Amniotic epithelial cell (primary cell): ENCODE measurements at places on chromosomes 13 and 19.

GRCh38 chr19:18021121-18021755 lies 13.3 kb downstream of the ARRDC2 start:
- peak; percentile 85 for DNase-seq

GRCh38 chr13:45576466-45576865 lies 39.1 kb downstream of the ERICH6B start:
- DNase-seq: no peak

DNA sequence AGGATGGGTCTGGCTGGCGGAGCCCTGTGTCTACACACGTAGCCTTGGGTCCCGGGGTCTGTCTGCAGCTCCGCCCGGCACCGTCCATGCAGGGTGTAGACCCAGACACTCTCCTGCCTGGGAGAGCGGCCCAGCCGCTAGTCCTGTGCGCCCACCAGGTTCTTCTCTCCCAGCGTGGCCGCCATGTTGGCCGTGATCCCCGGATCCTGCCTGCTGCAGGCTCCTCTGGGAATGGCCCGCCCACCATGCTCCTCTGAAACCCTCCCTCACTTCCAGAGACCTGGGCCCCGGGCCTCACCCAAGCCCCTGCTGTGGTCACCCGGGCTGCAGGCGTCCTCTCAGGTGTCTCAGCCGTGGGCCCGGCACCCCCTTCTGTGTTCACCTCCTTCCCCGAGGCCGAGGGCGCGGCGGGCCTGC lies 57.7 kb upstream of the MCF2L start:
- no peak for DNase-seq

- no peak for DNase-seq
These were observed 28.0 kb upstream of the TPTE2 start for GRCh38 chr13:19589312-19589711.

DNA sequence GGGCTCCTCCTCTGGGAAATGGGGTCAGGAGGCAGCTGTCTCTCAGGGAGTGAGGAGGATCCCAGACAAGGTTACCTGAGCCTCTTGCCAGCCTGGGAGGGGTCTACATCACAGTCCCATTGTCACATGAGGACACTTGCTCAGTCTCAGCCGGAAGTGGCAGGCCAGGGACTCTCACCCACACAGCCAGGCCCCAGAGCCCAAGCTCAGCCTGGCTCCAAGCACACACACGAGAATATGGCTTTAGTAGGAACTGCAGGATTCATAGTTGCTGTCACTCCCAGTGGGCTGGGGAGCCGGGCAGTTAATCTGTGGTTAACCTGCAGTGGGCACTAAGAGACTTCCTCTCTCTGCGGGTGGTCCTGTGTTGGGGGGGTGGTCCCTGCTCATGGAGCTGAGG lies 15.8 kb upstream of the RELB start:
- no peak for DNase-seq

GRCh38 chr13:72920097-72920496 lies 138.2 kb downstream of the PIBF1 start:
- peak; percentile 25 for DNase-seq

DNA sequence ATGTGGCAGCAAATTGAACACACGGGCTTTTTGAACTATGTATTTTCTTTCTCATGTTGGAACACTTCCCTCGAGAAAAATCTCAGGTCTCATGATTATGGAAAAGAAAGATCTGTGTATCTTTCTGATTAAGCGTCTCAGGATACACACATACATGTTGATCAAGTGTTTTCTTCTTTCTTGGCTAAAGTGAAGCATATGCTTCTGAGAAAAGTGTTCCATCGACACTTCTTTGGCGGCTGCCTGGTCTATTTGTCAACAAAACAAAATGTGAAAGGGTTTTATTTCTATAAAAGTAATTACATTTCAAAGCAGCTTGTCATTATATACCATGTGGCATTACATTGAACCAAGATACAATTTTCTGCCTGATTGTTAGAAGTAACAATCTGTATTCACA lies 157.5 kb downstream of the DLEU7 start:
- no peak for DNase-seq

DNA sequence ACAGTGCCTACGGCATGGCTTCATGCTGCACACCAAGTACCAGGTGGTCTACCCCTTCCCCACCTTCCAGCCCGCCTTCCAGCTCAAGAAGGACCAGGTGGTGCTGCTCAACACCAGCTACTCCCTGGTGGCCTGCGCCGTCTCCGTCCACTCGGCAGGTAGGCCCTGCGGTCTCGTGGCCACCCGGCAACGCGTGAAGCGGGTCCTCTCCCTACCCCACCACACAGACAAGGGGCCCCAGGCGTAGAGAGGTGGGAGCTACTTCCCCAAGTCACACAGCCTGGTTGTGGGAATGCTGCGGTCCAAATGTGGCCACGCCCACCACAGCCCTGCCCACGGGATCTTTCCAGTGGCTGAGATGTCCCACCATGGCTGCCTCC lies 4.0 kb downstream of the DCAF15 start:
- no peak for DNase-seq

DNA sequence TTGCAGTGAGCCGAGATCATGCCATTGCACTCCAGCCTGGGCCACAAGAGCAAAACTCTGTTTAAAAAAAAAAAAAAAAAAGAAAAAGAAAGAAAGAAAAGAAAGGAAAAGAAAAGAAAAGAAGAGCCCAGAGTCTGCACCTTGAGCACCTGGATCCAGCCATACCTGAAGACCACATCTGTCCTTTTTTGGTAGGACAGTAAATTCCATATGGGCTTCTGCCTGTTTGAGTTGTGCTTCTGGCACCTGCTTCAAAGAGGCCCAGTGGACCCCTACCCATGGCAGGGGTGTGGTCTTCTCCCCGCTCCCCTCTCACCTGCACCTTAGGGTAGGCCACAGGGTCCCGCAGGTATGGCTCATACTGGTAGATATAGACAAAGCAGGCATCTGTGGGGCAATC lies 5.8 kb downstream of the TM6SF2 start:
- DNase-seq: no peak

DNA sequence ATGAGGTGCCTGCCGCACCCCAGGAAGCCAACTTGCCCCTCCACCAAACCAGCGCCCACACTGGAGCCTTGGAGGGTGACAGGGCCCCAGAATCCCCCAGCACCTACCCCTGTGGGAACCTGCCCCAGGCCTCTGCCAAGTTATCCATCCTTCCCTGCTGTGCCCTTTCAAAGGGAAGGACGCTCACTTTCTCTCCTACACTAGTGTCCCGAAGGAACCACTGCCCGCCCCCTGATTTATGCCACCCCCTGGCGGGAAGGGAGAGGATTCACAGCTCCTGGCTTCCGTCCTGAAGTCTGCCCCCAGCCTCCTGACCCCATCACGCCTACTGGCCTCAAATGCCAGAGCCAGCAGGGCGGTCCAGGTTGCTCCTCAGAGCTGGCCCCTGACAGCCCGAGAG lies 1.4 kb downstream of the EVI5L start:
- DNase-seq: no peak

DNA sequence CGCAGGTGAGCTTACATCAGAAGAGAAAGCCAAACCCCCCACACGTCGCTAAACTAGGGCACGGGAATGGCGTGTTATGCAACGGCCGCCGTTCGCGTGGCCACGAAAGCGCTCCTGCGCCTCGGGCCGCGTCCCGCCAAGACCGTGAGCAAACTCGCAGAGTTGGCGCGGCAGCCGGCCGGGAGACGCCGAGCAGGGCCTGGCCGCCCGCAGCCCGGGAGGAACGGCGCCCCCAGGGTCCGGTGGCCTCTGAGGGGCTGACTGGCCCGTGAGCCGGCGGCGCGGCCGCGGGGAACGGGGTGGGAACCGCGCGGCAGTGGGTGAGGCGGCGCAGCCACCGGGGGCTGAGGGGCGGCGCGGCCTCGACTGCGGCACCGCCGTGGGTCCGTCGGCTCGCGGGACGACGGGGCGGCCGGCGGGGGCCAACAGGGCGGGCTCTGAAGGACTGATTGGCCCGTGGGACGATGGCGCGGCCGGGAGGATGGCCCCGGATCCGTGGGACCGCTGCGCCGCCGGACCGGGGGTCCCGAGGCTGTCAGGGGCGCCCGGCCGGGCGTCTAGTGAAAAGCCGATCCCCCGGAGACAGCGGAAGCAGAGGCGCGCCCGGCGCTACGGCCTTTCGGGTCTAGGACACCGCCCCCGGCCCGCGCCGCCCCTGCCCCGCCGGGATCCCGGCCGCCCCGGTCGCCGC lies 903 bp downstream of the LATS2 start:
- peak; percentile 56 for DNase-seq

DNA sequence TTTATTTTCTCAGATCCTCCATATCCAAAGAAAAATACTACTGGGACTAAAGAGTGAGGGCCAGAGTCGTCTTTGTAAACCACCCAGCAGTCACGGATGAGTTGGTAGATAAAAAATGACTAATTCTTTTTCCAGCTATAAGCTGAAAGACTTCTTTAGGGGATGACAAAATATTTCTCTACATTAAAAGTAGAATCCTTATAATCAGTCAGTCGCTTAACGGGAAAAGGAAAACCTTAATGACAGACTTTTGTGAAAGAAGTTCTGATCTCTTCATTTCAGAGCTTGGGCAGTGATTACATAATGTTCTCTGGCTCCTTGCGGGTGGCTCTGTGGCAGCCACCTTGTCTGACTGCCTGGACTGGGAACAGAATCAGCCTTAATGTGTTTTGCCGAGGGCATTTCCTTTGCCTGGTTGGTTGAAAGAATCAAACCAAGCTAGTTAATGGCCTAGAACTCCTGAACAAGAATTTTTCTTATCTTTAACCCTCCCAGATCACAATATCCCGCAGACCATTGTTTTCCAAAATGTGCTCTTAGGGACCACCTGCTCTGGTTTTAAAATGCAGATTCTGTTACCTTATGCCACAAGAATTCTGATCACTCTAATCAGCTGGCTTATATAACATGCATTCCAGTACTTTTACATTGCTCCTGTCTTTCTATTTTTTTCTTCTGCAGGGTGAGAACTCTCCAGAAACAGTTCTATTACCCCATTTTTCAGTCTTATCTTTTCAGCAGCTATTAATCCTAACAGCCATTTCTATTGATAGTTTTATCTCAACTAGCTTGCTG lies 2.5 kb downstream of the ITM2B start:
- DNase-seq: no peak

- DNase-seq: no peak
These were observed 27.1 kb downstream of the CYSLTR2 start for GRCh38 chr13:48680756-48681392.

GRCh38 chr13:43141685-43142084 lies 118.3 kb downstream of the DNAJC15 start:
- no peak for DNase-seq

DNA sequence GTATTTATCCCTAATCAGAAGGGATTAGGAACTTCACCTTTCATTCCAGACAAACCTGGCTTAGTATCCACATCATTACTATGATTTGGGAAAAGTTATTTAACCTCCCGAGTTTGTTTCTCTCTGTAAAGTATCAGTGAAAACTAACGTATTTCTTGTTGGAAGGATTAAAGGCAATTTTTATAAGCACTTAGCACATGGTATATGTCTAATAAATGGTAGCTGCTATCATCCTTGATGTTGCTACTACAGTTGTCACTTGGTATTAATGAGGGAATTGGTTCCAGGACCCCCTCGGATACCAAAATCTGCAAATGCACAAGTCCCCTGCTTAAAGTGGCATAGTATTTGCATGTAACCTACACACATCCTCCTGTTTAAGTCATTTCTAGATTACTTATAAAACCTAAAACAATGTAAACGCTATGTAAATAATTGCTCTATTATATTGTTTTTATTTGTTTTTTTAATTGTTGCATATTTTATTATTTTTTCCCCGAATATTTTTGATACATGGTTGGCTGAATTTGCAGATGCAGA lies 42.7 kb upstream of the FAM124A start:
- DNase-seq: no peak

DNA sequence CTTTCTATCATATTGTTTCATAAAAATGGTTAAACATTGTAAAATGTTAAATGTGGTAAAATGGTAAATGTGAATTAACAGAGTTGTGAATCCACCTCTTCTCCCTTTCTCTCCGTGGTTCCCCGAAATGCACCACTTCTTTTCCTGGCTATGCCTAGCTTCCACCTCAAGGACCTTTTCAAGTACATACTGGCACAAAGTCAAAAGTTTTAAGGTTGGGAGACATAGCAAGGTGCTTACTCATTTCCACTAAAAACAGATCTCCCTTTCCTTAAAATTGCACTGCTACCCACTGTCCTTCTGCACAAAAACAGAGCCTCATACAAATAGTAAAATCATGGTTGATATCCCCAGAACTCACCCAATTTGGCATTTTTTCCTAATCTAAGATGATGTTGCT lies 558.2 kb downstream of the SLITRK6 start:
- DNase-seq: peak; percentile 6

GRCh38 chr13:83935566-83935965 lies 53.3 kb upstream of the SLITRK1 start:
- DNase-seq: no peak

GRCh38 chr19:11018763-11019162 lies 57.9 kb downstream of the SMARCA4 start:
- DNase-seq: no peak

- no peak for DNase-seq
These were observed 494.6 kb downstream of the DCT start for GRCh38 chr13:93984876-93985275.

GRCh38 chr13:57552437-57552836 lies 79.1 kb upstream of the PCDH17 start:
- no peak for DNase-seq

- no peak for DNase-seq
These were observed 74.6 kb upstream of the GPR183 start for GRCh38 chr13:99381766-99382165.

- no peak for DNase-seq
These were observed 5.9 kb downstream of the ANGPTL6 start for GRCh38 chr19:10096615-10096963.

DNA sequence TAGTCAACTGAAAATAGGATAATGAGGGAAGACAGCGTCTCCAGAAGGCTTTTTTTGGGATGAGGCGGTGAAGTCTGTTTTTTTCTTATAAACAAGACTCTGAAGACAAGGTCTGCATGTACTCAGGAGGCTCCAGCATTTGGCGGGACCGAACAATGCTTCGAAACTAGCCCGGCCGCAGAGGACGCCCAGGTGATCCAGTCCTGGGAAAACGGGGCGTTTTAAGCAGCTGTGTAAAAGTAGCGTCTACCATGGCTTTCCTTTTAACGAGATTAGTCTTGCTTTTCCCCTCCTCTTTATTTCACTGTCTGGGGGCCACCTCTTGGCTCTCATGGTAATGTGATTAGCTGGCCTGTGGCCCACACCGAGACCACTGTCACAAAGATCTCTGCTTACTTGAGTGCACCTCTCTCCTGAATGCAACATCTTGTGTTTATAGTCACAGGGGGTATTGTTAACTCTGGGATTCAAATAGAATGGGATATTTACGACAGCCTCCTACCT lies 29.4 kb upstream of the GTF3A start:
- no peak for DNase-seq

GRCh38 chr13:77767413-77767812 lies 69.9 kb downstream of the SLAIN1 start:
- no peak for DNase-seq

DNA sequence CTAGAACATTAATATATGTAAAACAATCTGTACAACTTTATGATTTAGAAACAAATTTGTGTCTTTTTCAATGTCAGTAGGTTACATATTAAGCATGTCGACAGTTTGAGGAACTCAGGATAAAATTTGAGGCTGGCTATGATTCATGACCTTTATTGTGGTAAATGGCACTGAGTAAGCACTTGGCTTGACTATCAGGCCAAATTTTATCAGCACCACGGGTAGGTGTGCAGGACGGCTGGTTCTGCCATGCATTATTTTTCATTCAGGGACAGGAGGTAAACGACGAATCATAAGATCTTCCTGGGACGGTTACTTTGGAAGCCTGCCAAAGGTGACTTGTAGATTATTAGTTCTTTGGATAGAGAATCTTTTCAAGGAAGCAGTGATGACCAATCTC lies 19.9 kb upstream of the CYP4F8 start:
- no peak for DNase-seq

GRCh38 chr13:29436291-29436690 lies 159.2 kb downstream of the SLC7A1 start:
- peak; percentile 81 for DNase-seq

- DNase-seq: no peak
These were observed 146.3 kb upstream of the WASF3 start for GRCh38 chr13:26411206-26411605.
